ENCODE measurements at places on chromosomes 6 and 20. TPM values are rescaled to one million over a fixed set of nuclear protein-coding genes. Genes with fewer than 3 reads are reported as not detected.

Gene HINT3
- 16.2 TPM for total RNA-seq

GRCh38 chr6:129490521-129491255, 219.3 kb downstream of the ARHGAP18 start:
- peak; percentile 50 for DNase-seq

- DNase-seq, result no peak
These were observed 19.4 kb upstream of the SDHAF4 start for GRCh38 chr6:70547313-70547712.

- DNase-seq, result no peak
These were observed 172.7 kb downstream of the SCP2D1 start for GRCh38 chr20:18986146-18986830.
